ENCODE measurements at places on chromosomes 12 and 14.

GRCh38 chr12:122123761-122124145, 45.2 kb downstream of the MLXIP start:
- no peak for DNase-seq

DNA sequence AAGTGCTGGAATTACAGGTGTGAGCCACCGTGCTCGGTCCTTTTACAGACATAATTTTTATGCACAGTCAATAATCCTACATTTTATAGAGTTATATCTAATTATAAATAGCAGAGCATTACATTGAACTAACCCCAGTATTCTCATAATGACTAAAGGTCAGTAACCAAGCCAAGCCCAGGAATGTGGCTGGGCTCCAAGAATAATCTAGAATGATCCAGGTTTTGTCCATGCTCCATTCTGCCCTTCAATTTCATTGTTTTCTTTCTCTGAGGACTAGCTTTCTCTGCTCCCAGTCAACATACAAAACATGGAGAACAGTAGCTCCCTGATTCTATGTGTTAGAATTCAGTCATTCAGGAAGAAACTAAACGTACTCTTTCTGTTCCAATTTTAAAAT, 92.1 kb upstream of the KRR1 start:
- DNase-seq, result no peak

- peak; percentile 1 for DNase-seq
Observed at GRCh38 chr12:112665958-112666357, 125.6 kb upstream of the RPH3A start.

DNA sequence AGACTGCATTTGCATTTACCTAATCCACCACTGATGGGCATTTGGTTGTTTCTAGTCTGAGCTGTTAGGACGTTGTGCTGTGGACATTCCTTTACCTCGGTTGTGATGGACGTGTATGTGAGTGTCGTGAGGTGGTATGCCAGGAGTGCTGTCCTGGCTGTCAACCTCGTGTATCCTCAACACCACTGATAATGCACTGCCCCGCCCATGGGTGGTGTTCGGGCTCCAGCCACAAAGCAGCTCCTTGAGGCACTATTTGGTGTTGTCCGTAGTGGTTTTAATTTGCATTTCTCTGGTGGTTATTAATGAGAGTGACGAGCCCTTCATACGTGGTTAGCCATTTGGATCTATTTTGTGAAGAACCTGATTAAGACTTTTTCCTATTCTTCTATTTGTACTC, 87.6 kb downstream of the PPP2R5C start:
- DNase-seq, result no peak

- DNase-seq, result peak; percentile 50
Observed at GRCh38 chr12:55188974-55189556, 31.8 kb upstream of the OR10A7 start.

DNA sequence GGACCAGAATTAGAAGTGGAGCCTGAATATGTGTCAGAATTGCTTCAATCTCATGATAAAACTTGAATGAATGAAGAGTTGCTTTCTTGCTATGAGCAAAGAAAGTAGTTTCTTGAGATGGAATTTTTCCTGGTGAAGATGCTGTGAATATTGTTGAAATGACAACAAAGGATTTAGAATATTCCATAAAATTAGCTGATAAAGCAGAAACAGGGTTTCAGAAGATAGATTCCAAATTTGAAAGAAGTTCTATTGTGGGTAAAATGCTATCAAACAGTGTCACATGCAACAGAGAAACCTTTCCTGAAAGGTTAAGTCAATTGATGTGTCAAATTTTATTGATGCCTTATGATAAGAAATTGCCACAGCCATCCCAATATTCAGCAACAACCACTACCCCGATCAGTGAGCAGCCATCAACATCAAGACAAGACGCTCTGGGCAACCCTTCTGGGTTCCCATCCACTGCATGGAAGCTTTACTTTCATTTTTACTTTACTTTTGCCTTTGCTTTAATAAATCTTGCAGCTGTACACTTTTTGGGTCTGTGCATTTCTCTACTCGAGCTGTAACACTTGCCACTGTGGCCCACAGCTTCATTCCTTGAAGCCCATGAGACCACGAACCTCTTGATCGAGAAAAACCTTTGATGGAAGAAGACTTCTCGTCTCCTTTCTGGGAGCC, 104.0 kb upstream of the SSTR1 start:
- no peak for DNase-seq

DNA sequence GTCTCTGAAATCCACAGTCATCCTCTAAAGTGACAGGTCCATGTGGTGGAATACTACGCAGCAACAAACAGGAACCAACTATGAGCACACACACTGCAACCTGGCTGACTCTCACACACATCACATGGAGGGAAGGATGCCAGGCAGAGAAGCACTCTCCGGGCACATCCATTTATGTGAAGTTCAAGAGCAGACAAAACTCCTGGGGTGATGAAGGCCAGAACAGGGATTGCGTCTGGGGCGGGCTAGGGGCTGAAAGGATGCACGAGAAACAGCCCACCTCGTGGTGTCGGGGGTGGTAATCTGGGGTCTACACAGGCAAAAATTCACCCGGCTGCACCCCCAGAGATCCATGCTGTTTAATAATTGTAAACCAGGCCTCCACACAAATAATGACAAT, 100.2 kb downstream of the DICER1 start:
- DNase-seq, result no peak

GRCh38 chr12:51601241-51601640, 10.2 kb downstream of the SCN8A start:
- no peak for DNase-seq

DNA sequence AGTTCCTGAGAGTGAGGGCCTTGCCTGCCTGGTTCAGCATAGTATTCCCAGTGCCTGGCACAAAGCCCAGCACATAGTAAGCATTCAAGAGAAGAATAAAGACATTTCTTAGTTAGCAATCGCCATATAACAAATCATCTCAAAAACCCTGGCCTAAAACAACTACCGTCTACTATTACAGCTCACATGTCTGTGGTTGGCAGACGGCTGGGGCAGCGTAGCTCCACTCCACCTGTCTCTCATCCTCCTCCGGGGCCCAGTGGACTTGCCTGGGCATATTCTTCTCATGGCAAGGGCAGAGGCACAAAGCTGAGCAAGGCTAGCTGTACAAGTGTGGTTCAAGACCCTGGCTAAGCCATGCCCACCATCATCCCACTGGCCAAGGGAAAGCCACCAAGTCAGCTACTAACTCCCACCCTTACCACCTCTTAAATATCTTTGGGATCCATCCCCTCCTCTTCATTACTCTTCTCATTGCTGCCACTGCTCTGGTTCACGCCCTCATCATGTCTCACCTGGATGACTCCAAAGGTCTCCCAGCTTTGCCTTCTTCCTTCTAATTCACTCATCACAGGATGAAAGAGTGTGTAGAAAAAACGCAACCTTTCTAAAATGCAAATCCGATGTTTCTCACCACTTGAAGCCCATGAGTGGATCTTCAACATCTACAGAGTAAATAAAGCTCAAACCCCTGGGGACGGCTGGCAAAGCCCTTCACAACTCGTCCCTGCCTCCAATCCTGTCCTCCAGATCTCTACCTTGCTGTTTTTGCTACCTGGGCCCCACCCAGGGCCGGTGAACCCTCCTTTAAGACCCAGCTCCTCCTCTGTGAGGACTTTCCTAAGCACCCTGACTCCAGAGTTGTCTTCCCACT, 10.4 kb downstream of the TMEM229B start:
- DNase-seq, result no peak

DNA sequence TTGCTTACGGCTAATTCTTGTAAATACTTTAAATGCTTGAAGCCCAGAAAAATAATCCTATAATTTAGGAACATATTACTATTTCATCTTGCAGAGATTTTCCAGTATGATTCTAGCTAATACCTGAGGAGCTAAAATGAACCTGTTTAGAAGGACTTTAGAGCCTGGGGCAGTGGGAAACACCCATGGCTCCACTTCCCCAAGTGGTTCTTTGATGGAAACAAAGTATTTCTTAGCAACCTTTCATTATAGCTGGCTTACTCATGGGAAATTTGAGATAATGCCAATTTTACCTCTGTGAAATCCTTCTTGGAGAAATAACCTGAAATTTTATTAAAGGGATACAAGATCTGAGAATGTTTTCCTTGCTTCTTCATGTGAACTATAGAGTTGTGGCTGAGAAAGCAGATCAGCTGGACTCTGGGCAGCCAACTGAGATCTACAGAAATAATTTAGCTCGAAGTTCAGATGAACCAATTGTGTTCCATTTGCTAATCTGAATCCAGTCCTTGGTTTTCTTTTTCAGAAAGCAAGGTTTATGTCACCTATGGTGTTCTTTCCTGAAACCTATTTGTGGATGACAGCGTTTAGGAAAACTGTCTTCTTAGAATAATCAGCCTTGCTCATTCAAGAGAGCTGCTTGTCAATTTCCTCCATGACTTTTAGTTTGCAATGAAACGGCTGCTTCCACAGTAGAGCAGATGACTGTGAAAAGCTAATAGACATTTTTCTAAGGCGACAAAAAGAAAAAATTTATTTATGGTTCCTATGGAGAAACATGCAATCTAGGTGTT, 141.8 kb upstream of the CPM start:
- DNase-seq, result no peak

GRCh38 chr14:99741227-99741976, 51.8 kb upstream of the EML1 start:
- no peak for DNase-seq

DNA sequence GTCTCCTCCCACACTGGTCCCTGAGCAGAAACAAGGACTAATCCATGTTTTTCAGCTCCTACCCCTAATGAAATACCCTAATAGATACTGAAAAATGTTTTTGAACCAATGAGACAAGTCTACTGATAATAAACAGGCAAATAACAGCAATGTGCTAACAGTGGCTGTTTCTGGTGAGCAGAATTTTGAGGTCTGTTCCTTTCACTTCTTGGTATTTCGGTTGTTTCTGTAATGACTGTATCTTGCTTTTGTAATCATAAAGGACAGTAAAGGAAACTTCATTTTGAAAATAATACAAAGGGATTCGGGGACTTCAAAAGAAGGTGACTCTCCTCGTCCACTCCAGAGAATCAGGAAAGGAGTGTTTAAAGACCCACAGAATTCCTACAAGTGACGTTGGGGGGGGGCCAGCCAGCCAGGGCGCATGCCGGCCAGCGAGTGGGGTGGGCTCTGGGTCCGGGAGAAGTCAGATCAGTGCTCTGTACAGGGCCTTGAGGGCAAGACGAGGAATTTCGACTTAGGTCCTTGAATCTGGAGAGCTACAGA, 1.1 kb upstream of the CD9 start:
- DNase-seq, result no peak

GRCh38 chr12:109273354-109273753, 35.7 kb downstream of the FOXN4 start:
- DNase-seq, result no peak

DNA sequence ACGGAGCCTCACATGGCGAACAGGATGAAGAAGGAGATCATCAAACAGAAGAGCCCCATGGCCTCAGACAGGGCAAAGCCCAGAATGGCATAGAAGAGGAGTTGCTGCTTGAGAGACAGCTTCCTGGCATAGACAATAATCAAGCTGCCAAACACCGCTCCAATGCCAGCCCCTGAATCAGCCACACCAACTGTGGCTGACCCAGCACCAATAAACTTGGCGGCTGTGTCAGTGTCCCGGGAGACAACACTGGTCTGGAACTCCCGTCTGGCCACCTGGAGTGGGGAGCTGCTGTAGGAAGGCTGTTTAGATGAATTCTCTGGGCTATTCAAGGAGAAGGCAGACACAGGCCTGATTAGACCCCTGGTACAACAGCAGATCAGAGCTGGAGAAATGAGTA, 100.1 kb downstream of the HEATR5A start:
- no peak for DNase-seq

DNA sequence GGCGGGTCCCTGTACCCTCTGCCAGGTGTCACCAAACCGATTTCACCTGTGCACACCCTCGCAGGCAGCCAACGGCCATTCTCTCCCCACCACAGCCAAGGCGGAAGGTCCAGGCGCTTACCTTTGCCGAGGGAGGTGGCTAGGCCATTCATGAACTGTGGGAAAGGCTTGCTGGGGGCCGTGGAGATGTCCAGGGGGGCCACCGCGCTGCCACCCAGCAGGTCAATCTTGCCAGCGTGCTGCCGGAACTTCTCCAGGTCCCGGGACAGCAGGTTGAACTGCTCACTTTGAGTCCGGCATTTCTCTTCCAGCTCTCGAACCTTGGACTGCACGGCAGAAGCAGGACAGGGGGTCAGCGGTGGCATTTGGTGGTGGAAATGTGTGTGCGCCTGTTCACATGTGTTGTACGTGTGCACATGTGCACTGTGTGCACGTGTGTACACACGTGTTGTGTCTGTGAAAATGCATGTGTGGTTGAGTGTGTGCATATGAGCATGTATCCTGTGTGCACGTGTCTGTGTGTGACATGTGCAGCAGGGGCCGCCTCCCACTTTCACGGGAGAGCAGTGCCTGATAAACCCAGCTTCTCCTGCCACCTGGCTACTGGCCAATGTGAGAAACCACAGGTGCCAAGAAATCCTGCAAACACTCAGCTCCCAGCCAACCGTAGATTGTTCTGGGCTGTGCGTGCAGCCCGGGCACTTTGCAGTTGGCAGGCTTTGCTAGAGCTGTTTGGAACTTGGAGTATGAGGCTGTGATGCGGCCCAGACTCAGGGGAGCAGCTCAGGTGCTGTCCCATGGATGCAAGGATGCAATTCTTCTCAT, 118.9 kb downstream of the PIWIL1 start:
- DNase-seq, result no peak

DNA sequence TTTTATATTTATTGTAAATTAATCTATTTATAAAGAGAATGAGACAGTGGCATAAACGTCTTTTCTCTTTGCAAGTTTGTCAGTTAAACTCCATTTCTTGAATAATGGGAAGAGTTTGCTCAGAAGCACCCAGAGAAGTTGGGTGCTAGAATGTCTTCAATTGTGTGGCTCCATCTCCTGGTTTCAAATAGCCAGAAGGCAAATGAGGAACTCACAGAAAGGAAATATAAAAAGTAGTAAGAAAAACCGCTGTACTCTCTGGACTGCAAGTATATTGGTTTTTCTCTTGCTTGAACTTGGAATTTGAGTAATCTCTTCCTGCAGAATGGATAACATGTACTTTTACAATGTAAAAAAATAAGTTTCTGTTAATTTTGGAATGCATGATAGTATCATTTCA, 217.5 kb downstream of the DPY19L2 start:
- DNase-seq, result no peak

- DNase-seq, result no peak
Observed at GRCh38 chr14:29220566-29220965, 454.0 kb downstream of the FOXG1 start.

- DNase-seq, result no peak
Observed at GRCh38 chr12:49232940-49233841, 31.7 kb upstream of the TUBA1C start.

DNA sequence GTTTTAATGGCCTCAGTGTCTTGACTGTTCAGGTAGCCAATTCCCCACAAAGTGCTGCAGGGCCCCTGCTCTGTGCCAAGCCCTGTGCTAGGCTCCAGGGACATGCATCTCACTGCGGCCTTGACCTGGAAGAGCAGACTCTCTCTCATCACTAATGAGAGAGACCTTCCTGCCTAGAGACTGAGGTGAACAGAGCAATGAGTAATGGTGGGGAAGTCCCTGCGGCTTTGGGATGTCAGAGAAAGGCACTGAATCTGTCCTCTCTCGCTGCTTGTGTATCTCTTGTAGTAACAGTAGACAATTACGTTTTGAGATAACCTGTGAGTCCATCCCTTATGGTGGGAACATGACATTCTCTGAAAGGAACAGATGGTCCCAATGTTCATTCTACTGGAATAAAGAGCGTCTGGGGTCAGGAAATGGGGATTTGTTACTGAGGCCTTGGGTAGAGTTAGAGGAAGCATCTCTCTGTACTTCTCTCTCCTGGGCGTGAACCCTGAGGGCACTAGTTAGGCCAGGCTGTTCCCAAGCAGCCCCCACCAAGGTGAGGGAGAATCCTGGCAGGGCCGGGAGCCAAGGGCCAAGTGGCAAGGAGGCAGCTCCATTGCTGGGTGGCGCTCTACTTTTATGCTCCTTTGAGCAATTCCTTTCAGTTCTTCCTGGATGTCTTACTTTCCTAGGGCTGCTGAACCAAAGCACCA, 13.5 kb downstream of the NFATC4 start:
- DNase-seq, result no peak
